ENCODE measurements at places on chromosomes 16 and 17.

DNA sequence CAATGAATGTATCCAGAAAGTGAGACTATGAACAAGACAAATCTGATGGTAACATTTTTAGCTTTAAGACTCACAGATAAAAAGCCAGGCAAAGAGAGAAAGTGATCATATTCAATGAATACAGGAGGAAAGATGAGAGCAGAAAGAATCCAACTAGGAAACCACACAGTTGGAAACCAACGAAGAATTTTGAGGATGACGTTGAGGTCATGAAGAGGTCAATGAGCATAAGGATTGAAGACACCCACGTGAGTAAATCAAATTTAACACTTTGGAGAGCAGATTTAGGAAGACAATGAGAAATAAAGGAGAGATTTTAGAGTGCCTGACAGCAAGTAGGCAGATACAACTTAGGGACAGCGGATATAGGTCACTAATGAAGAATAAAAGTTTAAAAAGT lies 948.1 kb downstream of the KCNJ2 start:
- DNase-seq: no peak

DNA sequence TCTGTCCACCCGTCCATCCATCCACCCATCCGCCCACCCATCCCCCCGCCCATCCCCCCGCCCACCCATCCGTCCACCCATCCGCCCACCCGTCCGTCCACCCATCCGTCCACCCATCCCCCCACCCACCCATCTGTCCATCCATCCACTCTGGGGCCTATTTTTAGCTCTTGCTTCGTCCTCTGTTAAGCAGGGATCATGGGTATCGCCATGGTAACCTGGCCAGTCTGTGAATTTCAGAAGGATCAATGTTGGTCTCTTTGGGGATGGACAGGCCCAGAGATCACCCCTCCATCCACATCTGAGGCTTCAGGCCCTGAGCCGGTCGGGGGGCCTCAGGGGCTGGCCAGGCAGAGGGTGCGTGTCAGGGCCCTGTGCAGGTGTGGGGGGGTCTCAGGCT lies 15.2 kb upstream of the DPEP1 start:
- no peak for DNase-seq

GRCh38 chr16:89349947-89350633 lies 132.6 kb downstream of the ZNF778 start:
- no peak for DNase-seq

GRCh38 chr17:17403899-17404576 lies 72.8 kb upstream of the MED9 start:
- peak; percentile 31 for DNase-seq

DNA sequence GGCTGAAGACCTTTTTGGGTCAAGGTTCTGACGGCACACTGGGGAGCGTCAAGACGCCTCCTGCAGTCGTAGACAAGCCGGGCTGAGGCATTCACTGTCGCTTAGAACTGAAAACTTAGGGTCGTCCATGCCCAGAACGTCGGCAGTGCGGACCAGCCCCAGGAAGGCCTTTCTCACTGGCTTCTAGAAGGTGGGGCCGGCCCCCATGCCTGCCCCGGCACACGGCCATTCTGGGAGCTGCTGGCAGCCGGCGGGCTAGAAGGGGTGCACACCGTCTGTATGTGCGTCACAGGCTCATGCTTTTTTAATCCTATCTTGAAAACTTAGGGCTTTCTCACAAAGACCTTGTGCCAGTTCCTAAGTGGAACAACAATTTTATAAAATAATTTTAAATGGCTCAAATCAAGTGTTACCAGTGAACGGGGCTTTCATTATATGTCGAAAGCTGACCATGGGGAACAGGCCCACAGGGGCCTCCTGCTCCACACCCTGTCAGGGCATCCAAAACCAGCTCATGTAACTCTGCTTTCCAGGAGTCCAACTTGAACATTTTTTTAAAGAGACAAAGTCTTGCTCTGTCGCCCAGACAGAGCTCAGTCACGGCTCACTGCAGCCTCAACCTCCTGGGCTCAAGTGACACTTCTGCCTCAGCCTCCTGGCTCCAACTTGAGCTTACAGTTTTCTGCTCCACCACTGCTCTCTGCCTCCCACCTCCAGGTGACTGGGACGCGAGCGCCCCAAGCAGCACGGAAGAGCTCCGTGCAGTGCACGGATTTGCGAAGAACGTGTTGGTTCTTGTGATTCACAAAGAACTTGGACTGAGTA lies 111.2 kb downstream of the ANKRD11 start:
- DNase-seq: no peak

DNA sequence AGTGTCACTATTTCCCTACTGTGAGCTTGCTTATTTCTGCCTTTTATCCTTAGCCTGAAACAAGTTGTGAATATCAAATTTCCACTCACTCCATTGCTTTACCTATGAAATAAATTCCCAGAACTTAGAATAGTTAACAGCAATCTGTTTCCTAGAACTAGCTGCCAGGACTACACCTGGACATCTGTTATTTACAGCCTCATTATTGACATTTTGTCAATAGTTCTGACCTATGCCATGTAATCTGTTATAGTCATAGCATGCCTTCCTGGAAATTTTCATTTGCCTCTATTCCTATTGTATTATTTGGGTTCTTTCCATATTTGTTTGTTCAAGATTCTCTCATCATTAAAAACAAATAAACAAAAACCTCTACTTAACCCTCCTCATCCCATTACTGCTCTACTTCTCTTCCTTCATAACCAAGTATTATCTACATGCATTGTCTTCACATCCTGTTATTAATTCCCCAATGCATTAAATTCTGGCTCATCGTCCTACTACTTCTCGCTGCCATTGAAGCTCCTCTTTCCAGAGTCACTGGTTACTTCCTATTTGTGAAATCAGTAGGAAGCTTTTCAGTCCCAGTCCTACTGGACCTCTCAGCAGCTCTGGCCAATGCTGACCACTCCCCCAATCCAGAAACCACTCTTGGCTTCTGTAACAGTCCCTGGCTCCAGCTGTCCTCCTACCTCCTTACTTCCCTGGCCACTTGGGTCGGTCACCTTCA lies 55.3 kb downstream of the PIGL start:
- no peak for DNase-seq

GRCh38 chr16:83744441-83744981 lies 63.3 kb upstream of the HSBP1 start:
- no peak for DNase-seq

- no peak for DNase-seq
Measured at GRCh38 chr17:79490530-79490929, 120.3 kb downstream of the RBFOX3 start.

DNA sequence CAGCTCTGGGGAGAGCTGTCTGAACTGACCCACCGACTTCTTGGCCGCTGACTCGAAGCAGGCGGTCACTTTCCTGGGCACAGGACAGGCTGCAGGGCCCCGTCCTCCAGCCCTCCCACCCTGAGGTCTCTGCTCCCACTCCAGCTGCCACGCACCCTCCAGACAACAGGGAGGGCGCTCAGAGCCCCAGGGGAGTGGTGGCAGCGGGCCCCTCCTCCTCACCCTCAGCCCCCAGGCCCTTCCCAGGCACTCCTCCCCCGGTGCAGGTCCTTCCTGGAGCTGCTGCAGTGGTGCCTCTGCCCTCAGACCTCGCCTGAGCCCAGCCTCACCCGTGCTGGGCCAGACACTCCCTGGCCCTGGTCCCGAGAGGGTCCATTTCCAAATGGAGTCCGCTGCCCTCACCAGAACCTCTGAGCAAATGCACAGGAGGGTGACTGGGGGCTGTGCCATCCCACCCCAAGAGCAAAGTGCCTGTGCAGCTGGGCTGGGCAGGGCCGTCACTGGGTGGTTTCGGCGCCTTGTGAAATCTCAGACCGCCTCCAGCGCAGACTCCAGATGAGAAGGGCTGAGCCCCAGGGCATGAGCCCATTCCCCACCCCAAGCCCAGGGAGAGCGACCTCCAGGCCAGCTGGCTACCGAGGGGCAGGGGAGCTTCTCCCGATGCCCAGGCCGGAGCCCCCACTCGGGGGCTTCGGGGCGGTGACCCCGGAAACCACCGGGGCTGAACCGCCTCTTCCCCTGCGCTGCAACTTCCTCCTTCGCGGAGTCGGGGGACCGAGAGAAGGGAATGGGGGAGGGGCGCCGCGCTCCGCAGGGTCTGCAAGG lies 717 bp downstream of the CYBA start:
- no peak for DNase-seq

GRCh38 chr17:74957935-74958740 lies 14.4 kb downstream of the HID1 start:
- DNase-seq: peak; percentile 58

GRCh38 chr17:19464031-19465026 lies 53.3 kb downstream of the RNF112 start:
- DNase-seq: no peak

DNA sequence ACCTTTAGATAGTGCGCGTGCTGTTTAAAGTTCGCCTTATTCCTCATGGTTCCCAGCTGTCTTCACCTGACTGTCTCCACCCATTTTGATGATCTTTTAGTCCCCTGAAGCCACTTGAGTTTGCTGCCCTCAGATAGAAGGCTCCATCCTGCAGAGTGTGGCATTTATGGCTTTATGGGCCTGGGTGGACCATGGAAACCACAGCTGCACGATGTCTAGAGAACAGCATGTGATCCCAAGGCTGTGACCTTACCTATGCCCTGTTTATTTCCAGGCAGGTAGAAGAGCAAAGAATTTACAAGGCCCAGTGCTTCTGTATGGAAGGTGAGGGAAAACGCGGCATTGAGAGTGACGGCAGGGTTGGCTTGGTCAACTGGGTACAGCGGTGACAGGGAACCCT lies 356.9 kb downstream of the SLC39A11 start:
- DNase-seq: no peak

- no peak for DNase-seq
Measured at GRCh38 chr16:80345701-80346100, 195.1 kb upstream of the DYNLRB2 start.

DNA sequence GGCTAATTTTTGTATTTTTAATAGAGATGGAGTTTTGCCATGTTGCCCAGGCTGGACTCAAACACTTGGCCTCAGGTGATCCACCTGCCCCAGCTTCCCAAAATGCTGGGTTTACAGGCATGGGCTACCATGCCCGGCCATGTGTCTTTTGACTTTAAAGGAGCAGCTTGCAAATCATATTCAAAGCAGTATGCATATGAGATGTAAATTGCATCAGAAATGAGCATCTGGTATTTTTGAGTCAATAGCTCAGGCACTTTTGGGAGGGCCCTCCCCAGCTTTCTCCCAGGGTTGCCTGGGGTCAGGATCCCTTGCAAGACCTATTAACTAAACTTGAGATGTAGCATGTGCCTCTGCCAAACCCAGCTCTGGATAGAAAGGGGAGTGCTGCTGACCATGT lies 21.5 kb downstream of the EPOP start:
- DNase-seq: no peak

DNA sequence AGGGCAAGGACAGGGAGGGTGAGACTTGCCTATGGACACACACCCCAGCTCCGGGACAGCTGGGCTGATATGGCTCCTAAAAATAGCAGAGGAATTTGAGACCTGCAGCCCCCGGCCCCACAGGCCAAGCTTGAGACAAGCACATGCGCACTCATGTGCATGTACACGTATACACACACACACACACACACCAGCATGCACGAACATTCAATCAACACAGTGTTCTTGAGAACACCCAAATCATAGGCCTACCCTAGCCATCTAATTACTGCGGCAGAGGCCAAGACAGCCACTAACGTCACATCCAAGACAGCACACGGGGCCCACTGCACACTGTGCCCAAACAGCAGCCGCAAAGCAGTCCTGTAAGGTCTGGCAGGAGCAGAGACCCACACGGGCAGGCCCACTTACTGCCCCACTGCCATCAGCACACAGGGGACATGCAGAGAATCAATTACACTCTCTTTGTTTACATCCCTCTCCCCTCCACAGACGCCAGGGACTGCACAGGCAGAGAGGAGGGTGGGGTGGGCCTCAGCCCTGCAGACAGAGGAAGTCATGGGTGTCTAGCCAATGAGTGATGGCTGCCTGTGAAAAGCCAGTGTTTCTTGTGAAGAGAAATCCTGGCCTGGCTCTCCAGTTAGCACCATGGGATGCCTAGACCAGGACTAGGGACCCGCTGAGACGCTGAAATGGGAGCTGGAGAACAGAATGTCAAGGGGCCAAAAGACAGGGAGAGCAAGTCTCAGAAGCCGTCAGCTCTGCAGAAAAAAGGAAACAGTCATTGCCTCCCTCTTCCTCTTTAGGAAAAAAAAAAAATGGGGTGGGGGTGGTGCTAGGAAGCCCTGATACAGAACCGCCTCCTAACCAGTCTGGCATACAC lies 39.3 kb downstream of the MYO18A start:
- no peak for DNase-seq

DNA sequence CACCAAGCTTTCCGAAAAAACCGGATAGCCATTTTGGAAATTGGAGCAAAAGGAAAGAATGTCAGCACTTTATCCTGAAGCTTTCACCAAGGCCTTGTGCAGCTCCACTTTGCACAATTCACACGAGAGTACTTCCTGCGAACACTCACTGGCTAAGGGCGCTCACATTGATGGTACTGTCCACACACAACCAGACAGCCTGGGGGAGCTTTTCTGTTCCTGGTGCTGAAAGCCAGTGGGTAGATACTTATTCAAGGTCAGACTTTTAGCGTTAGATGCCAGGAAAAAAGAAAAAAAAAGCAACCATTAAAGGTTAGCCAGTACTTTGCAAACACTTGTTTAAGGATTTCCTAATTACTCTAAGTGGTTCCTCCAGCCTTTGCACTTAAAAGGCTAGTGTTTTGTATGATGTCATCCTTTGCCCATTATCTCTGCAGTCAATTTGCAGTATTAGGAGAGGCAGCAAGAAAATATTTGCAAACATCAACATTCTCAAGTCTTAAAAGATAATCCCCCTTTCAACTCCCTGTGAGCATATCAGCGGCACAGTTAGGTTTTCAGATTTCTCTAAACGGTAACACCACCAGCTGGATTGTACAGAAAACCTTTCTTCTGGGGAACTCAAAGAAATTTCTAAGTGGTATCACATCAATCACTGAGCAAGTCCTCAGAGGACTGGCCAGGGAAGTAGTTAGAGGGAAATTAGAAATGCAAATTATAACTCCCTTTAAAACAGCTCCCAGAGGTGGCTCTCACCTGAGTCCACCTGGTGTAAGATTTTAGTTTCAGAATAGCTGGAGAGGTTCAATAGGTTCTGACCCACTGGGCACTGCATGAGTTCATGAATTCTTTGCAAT lies 243.4 kb upstream of the IRX5 start:
- DNase-seq: no peak

DNA sequence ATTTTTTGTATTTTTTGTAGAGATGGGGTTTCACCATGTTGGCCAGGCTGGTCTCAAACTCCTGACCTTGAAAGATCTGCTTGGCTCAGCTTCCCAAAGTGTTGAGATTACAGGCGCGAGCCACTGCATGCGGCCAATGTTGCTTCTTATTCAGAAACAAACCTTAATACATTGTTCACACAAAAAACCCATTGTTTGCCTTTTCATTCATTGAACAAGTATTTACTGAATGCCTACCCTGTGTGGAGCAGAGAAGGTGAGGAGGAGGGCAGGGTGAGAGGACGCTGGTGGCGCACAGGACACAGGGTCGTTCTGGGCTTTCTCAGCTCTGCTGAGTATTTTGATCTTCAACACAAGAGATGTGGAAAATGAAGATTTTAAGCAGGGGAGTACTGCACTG lies 8.0 kb upstream of the KRT23 start:
- no peak for DNase-seq

- peak; percentile 36 for DNase-seq
Measured at GRCh38 chr17:39197380-39198185, at the start of gene CACNB1. CACNB1 (minus strand) TSS chr17:39197669; CDS start chr17:39197495, 174 bp downstream.

GRCh38 chr16:88003736-88004135 lies 52.5 kb downstream of the BANP start:
- no peak for DNase-seq

GRCh38 chr16:58501242-58502131 lies 1.5 kb downstream of the NDRG4 start:
- peak; percentile 34 for DNase-seq
